Activated effector memory CD4-positive, alpha-beta T cell treated with anti-CD3 and anti-CD28 coated beads, Interleukin-2, amount 50 U/mL, for 16 hours (primary cell): ENCODE measurements at places on chromosomes 2 and 18.

- DNase-seq = peak; percentile 84
These were observed 56.0 kb downstream of the TEX44 start for GRCh38 chr2:231648579-231649174.

DNA sequence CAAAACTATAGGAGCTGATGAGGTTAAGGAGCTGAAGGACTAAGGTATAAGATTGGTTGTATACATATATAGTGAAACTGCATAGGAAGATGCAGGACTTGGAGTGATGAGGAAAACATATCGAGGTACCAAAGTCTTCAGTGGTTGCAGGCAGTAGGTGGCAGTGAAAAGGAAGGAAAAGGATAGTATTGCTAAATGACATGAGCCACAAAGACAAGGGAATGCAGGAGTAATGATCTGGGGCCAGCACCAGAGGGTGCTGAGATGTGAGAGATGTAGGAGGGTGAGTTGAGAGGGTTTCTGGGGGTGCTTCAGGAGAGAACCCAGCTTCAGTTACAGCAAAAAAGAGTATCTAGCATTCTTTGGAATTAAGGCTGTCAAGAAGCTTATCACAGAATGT, 172.2 kb upstream of the MYO3B start:
- no peak for DNase-seq

GRCh38 chr2:173751245-173751975, 213.8 kb downstream of the SP3 start:
- DNase-seq = no peak

- no peak for DNase-seq
These were observed 344.9 kb downstream of the LPIN1 start for GRCh38 chr2:12091201-12091806.

- peak; percentile 84 for DNase-seq
These were observed 146.3 kb downstream of the RTN4 start for GRCh38 chr2:54903736-54904554.

DNA sequence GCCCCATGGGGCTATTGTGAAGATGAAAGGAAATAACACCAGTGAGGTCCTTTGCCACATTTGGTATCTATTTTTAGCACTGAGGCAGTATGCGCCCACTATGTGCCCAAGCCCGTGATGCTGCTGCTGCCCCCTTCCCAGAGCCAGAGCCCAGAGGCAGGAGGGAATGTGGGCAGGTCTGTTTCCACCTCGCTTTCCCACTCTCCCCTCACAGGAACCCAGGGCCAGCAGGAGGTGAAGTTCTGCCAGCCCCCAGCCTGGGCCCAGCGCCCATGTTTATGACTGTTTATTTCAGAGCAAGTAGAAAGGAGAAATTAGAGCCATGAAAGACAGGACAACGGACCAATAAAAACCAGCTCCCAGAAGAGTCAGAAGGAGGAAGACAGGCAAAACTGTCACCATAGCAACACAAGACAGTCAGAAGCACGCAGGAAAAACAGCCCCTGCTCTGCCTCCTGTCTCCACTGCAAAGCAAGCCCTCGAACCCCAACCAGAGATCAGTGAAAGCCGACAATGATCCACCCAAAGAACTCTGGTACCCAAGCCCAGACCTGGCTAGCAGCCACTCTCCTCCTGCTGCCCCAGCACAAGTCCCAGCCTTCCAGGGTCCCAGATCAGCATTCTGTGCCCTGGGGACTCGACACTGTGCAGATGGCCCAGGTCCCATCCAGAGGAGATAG, 1.4 kb downstream of the CYRIA start:
- DNase-seq = no peak

- no peak for DNase-seq
These were observed 24.5 kb downstream of the CYP27A1 start for GRCh38 chr2:218806346-218806978.

DNA sequence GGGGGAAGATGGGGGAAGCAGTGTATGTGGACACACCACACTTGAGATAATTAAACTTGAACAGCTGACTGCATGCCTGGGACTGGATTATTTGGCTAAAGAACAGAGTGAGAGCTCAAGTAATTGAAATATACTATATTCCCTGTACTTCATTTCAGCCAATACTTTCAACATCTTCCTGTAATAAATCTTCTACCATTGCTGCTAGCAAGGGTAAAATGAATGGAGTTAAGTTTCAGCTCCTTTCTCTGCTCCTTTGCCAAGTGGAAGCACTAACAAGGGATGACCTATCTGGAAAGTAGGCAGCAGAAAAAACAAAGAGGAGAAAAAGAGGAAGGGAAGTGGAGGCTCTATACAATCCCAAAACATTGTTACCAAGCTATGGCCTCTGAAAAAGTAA, 50.9 kb downstream of the MMADHC start:
- DNase-seq = no peak

- no peak for DNase-seq
These were observed 21.7 kb upstream of the RAB11FIP5 start for GRCh38 chr2:73134471-73134870.

DNA sequence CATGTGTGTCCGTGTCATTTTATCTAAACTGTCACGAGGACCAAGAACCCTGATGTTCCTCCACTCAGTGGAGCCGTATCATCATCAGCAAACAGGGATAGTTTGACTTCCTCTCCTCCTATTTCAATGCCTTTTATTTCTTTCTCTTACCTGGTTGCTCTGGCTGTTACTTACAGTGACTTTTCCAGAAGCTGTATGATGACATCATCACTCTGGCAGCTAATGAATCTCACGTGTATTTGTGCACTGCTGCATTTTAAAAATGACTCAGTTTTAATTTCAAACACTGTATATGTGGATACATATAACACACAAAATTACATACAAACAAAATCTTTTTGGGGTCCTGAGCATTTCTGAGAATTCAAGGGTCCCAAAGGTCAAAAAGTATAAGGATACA, 481.4 kb downstream of the CDH2 start:
- DNase-seq = no peak
